CD4-positive, alpha-beta T cell treated with Interleukin-6 for 4 hours (primary cell): ENCODE measurements at places on chromosomes 2 and 18.

DNA sequence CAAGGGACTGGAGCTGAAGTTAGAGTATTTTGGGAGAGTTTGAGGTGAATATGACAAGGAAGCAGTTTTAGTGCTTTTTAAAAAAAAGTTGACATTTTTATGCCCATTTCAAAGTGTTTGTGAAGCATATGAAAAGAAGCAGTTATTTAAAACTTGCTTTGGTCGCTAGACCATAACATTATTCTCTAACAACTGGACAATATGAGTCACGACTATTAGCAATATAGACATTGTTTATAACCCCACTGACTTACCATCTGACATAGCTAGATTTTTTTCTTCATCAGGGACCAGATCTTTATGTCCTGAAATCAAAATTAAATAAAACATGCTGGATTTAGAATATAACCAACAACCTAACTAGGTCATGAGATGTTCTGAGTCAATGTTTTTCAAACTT, 22.6 kb upstream of the DYTN start:
- no peak for DNase-seq

DNA sequence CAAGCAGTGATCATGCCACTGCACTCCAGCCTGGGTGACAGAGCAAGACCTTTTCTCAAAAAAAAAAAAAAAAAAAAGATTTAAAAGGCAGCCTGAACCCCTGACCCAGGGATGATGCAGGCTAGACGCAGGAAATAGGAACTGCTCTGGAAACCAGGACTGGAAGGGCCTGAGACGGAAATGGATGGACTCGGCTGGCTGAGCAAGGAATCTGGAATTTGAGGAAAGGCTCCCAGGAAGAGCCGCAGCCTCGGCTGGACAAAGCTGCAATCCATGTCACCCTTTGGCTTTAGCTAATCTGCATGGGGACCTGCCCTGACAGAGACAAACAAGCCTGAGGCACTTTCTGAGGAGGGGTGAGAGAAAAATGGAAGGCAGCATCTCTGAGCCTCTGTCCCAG, 55.0 kb upstream of the DAPL1 start:
- no peak for DNase-seq

DNA sequence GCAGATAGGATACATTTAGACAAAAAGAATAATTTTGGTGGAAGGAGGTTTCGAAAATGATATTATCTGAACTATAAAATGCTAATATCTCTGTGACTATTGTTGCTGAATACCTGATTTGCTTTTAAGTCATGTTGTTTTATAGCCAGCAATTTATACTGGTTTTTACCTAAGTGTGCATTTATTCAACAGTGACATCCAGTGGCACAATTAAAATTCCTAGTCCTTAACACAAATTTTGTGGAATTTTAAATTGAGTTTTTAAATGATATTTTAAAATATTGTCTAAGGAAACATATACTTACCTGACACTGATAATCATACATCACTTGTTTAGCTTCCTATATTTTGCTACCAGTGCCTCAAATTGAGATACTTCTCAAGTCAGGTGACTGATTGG, 144.8 kb downstream of the ARHGAP28 start:
- no peak for DNase-seq

DNA sequence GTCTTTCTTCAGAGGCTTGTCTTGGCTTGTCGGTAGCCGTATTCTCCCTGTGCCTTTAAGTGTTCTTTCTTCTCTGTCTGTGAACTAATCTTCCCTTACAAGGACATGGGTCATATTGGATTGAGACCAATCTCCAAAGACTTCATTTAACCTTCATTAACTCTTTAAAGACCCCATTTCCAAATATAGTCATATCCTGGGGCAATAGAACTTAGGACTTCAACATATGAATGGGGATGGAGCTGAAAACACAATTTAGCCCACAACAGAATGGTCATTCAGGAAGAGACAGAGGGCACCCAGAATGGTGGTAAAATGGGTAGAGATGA, 82.1 kb upstream of the TANK start:
- DNase-seq = no peak

- no peak for DNase-seq
These were observed 20.2 kb upstream of the DLX1 start for GRCh38 chr2:172065111-172065510.

- DNase-seq = no peak
These were observed 41.2 kb upstream of the GORASP2 start for GRCh38 chr2:170887896-170888295.

- DNase-seq = peak; percentile 65
These were observed 22.9 kb upstream of the LBH start for GRCh38 chr2:30208453-30208852.

DNA sequence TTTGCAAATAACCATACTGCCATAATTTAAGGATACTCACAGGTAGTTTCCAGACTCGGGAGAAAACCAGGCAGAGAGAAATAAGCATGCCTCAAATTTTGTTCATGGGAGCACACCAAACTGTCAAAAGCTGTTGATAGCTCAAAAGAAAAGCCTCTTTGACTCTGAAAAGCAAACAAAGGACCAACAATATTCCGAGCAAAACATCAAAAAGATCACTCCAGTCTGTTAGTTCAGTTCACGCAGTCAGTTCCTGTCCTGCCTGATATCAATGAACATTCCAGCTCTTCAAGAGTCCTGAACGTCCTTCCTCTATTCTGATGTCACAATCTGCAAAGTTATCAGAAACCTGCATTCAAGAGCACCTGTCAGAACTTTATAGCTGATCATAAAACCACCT, 78.7 kb downstream of the RRM2 start:
- DNase-seq = no peak

GRCh38 chr2:160506371-160507045, 12.9 kb upstream of the RBMS1 start:
- DNase-seq = no peak

DNA sequence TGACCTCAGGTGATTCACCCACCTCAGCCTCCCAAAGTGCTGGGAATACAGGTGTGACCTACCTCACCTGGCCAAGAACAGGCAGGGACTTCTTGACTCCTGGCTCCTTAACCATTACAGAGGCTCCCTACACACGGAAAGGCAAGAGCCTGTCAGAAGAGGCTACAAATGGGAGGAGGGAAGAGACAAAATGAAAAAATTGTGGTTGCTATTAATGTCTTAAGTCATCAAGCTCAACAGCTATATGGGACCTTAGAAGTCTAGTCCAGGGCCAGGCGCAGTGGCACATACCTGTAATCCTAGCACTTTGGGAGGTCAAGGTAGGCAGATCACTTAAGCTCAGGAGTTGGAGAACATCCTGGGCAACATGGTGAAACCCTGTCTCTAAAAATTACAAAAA, 11.5 kb upstream of the FAM124B start:
- DNase-seq = no peak

GRCh38 chr2:195579776-195580555, 77.1 kb upstream of the SLC39A10 start:
- DNase-seq = no peak

DNA sequence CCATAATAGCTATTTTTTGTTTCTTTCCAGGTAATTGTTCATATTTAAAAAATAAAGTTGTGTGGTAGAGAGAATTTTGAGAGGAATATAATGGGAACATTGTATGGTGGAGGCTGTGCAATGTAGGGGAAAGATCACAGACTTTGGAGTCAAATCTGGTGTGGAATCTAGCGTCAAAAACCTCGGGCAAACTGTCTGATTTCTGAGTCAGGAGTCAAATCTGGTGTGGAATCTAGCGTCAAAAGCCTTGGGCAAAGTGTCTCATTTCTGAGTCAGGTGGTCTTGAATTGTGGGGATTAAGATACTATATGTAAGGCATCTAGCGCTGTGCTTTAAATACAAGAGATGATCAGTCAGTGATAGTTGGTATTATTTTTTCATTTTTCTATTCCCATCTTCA, 5.1 kb downstream of the PTPN4 start:
- no peak for DNase-seq

GRCh38 chr2:71006323-71006722, 11.7 kb upstream of the TEX261 start:
- DNase-seq = no peak

DNA sequence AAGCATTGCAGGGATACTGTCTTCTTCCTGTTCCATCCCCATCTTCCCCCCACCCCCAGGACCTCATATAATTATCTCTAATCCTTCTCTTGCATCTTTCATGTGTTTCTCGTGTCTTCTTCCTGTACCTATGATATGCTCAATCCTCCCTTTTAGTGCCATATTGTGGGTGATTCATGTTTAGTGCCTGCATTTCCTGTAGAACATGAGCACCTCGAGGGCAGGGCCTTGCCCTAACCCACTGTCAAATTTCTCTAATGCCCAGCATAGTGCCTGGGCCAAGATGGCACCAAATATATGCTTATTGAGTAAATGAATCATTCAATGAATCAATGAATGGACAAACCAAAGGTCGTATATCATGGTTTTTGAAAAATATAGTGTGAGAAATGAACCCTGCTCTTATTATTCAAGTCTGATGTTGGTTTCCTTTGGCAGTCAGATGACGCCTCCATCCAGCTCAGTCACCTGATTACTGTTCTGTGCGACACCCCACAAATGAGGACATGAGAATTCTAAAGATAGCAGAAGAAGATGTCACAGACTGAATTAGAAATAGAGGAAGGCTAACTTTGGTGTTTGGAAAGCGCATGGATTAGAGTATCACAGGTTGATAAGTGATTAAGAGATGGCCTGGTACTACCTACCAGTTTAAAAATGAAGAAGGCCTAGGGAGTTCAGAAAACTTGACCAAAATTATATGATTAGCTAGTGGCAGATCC, 278.4 kb downstream of the PRKCE start:
- DNase-seq = no peak

DNA sequence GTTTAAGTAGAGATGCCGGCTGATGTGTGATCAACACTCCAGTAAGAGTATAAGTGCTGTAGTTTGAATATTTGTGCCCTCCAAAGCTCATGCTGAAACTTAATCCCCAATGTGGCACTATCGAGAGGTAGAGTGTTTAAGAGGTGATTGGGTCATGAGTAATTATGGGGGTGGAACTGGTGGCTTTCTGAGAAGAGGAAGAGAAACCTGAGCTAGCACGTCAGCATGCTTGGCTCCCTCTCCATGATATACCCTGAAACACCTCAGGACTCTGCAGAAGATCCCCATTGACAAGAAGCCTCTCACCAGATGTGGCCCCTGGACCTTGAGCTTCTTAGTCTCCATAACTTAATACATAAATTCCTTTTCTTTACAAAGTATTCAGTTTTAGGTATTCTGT, 584.8 kb downstream of the TSN start:
- no peak for DNase-seq

DNA sequence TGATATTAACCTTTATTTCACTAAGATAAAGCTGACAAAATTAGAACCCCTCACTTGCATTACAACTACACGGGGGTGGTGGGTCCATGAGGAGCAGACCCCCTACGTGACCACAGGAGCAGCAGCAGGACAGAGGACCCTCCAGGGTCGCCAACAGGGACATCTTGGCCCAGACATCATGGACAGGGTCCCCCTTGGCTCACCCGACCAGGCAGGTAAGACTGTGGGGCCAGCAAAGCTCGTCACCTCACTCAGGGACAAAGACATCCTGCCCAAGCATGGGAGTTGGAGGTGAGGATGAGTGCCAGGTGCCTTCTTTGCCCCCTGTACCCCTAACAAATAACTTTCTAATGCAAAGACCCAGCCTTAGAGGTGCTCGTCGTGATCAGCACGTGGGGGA, 111.3 kb upstream of the RAB6C start:
- DNase-seq = no peak

GRCh38 chr2:166831930-166832329, 56.4 kb upstream of the XIRP2 start:
- no peak for DNase-seq

GRCh38 chr2:127649684-127650040, 3.7 kb downstream of the GPR17 start:
- peak; percentile 94 for DNase-seq

- DNase-seq = no peak
These were observed 55.3 kb downstream of the OSBPL1A start for GRCh38 chr18:24342347-24342746.

GRCh38 chr2:96669539-96670215, 27.1 kb downstream of the FER1L5 start:
- no peak for DNase-seq

DNA sequence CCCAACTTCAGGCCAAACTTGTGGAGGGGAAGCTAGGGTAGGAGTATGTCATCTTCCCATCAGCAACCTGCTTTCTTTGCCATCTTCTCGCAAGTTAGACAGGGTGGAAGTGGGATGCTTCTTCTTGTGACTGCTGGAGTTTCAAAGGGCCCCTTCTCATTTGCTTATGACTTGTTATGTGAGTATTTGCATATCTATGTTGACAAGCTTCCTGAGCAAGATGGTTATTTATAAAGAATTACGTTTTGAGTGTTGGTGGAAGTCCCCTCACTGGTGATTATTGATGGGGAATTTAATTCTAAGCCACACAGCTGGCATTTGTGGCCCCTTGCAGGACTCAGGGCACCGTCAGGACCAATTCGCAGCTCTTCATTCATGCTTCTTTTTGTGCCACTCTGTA, 791.0 kb downstream of the LRRTM4 start:
- DNase-seq = no peak

DNA sequence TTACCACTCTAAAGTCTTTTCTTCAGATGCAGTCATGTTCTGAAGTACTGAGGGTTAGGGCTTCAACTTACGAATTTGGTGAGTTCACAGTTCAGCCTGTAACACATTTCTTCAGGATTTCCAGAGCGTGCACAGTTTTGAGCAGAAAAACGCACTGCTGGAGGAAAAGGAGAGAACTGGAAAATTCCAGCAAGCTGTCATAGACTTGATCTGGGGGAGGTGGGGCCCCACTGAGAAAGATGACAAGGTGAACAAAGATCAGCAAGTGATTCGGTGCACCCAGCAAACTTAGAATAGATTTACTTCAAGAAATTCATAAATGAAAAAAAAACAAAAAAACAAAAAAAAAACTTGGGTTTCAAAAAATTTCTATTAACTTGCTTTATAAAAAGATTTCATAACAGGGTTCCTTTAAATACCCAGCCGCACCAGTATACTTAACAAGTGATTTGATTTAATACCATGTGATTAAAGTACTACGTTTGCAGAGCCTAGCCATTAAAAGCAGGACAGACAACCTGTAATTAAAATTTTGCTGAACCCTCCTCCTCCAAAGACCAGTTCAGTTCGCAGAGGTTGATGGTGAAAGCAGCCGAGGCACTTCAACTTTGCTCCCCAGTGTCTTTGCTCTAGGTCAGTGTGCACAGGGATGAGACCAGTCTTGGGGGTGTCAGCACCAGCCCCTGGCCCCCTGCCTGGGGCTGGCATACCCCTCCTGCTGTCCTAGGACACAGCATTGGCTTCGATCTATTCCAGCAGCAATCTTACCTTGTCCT, 30.5 kb downstream of the CTIF start:
- DNase-seq = no peak

DNA sequence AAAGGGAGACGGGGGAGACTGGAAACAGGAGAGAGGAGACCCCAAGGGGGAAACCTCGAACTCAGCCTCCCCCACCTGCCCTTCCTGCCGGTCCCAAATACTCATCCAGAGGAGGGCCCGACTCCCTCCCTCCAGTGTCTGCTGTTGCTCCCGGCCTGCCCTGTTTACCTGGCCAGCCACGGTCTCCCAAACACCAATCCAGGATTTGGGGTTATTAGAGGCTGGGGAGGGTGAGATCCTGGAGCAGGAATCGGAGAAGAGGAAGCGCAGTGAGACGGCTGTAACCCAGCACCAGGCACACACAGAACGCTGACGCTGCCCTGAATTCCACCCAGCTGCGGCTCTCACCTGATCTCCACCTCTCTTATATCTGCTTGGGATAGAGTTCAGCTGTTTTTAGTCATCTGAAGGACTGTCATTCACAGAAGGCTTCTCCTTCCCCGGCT, 213.0 kb downstream of the TNS1 start:
- DNase-seq = no peak

GRCh38 chr18:23592911-23593310, 6.6 kb upstream of the NPC1 start:
- DNase-seq = no peak
